Activated naive CD4-positive, alpha-beta T cell treated with anti-CD3 and anti-CD28 coated beads, Interleukin-2, amount 10 ng/mL, durations not matched to agents 5 hours and 36 hours (primary cell): ENCODE measurements at places on chromosomes 16 and 17. TPM values are rescaled to one million over a fixed set of nuclear protein-coding genes. Genes with fewer than 3 reads are reported as not detected.

The TMEM238L gene
- total RNA-seq: not detected

The TMIGD1 gene
- not detected for total RNA-seq

The PRAC1 gene
- total RNA-seq: not detected

The NPIPA3 gene
- 2.9 TPM for total RNA-seq

The ABI3 gene
- 34.8 TPM for total RNA-seq

The METTL9 gene
- total RNA-seq: 98.0 TPM

The ABCA10 gene
- 0.63 TPM for total RNA-seq

The LLGL1 gene
- total RNA-seq: 19.6 TPM

The HOXB2 gene
- total RNA-seq: 21.5 TPM

The CSH2 gene
- total RNA-seq: not detected

The ZNF629 gene
- total RNA-seq: 2.5 TPM

The SMIM5 gene
- 0.15 TPM for total RNA-seq

The OTOP3 gene
- total RNA-seq: not detected

The VASN gene
- not detected for total RNA-seq

The HS3ST2 gene
- not detected for total RNA-seq
